ACHN (cell line): ENCODE measurements at places on chromosomes 6 and 20.

GRCh38 chr20:10225439-10226060 is 6.9 kb downstream of the SNAP25 start:
- peak; percentile 33 for DNase-seq

DNA sequence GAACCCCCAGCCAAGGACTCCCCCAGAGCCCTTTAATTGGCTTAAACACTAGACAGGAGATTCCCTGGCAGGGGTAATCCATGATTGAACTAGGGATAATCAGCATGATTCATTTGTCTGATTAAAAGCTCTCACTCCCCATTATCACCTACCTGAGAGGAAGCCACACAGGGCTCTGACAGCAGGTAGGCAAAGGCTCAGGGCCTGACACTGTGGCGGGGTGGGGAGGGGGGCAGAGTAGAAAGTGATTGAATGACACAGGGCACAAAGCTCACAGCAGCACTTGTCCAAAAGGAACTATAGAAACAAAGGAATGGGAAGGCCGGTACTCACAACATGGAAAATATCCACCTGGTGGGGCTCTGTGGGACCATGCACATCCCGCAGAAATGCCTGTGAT is 231.6 kb downstream of the MAFB start:
- no peak for DNase-seq

DNA sequence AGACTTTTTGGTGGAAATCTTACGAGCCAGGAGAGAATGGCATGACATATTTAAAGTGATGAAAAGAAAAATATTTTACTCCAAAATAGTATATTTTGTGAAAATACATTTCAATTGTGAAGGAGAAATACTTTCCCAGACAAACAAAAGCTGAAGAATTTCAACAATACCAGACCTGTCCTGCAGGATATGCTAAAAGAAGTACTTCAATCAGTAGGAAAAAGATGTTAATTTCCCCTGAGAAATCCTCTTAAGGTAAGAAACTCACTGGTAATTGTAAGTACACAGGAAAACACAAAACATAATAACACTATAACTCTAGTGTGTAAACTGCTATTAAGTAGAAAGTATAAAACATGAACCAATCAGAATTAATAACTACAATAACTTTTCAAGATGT is 341.8 kb upstream of the GJE1 start:
- no peak for DNase-seq

GRCh38 chr6:170316071-170316470 is 9.5 kb downstream of the FAM120B start:
- no peak for DNase-seq

DNA sequence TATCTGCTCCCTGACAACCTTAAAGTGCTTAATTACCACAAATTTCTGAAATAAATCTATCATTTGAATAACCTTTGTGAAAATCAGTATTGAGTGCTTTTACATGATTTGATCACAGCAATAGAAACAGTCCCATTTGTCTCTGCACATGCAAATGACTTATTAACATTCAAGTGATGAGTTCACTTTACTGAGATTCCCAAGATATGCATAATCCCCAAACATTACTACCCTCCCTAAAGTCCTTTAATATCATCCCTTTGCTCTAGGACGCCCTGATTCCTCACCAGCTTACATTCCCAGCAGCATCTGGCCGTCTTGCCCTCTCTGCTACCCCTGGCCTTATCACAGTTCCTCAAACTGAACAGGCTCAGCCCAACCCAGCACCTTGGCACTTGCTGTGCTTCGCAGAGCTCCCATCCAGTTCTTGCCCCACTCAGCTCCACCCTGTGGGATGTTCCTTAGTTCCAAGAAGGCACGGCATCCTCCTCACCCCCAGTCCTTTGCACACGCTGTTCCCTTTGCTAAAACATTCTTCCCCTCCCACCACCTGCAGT is 347.5 kb downstream of the PREX1 start:
- DNase-seq = no peak

DNA sequence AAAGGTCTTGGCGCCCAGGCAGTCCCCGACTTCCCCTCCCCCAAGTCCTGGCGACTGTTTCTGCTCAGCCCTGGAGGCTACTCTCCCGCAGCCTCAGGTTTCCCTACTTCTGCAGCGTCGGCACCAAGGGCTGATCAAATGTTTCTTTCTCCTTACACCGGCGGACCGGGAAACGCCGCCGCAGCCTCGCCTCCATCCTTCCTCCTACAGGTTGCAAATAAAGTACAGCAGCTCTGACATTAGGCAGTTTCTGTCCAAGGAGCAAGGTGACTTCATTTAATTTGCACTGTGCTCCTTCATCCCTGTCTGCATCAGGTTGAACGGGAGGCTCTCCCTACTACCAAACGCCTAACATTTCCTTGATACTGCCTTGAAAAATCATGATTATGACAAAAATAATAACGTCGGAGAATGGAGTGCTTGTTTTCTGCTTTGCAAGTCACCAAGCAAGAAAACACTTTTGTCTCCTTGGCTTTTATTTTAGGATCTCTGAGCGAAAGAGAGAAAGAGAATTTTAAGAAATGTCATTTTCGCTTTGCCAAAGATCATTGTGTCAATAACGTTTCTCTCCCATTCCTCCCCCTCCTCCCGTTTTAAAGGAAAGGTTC is 1.0 kb downstream of the CLIC5 start:
- DNase-seq = no peak

DNA sequence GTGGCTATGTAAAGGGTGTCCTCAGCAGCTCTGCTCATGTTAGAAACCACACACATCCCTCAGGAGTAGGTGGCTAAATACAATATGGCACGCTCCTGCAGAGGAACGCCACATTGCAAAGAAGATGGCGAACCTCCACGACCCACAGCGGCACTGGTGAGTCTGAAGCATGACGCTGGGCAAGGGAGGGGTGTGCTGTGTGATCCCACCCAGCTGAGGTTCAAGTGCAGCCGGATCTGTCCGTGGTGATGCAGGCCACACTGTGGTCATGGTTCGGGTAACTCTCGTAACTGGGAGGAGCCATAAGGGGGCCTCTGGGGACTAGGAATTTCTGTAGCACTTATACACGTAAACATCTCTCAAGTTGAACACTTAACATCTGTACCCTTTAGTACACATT is 23.4 kb upstream of the APMAP start:
- DNase-seq = no peak

DNA sequence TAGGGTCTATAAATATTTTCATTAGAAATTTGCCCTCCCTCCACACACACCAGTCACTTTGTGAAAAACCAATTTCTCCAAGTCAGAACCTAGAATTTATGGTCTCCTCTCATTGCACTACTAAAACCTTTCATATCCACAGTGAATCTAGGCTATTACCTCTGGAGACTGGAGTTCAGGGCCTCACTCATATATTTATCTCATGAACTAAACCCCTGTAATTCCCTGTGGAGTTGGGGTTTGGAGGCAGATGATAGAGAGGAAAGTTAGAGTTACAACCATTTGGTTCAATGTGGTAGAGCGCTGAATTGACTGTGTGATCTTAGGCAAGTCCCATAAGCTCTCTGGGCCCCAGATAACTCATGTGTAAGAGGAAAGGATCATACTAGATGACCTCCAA is 18.2 kb upstream of the CEP85L start:
- no peak for DNase-seq

GRCh38 chr6:25278914-25279747 is at the start of gene CARMIL1:
TSS of gene CARMIL1 (plus strand) at chr6:25279374. CDS start at chr6:25279796, 422 bp downstream.
- DNase-seq = peak; percentile 83

DNA sequence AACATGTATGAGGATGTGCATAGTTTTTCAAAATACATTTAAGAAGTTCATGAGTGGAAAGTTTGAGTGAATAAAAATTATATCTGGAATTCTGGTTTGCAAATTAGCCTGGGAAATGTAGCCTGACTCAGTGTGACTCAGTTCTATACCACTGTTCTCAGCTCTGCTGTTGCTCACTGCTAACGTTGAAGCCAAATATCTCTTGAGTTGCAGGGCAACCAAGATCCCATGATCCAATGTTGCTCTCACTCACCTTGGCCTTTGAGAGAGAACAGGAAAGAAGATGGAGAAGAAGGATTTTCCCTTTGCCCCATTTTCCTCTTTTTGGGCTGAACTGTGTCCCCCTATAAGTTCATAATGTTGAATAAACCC is 28.9 kb downstream of the PSMB9 start:
- no peak for DNase-seq

DNA sequence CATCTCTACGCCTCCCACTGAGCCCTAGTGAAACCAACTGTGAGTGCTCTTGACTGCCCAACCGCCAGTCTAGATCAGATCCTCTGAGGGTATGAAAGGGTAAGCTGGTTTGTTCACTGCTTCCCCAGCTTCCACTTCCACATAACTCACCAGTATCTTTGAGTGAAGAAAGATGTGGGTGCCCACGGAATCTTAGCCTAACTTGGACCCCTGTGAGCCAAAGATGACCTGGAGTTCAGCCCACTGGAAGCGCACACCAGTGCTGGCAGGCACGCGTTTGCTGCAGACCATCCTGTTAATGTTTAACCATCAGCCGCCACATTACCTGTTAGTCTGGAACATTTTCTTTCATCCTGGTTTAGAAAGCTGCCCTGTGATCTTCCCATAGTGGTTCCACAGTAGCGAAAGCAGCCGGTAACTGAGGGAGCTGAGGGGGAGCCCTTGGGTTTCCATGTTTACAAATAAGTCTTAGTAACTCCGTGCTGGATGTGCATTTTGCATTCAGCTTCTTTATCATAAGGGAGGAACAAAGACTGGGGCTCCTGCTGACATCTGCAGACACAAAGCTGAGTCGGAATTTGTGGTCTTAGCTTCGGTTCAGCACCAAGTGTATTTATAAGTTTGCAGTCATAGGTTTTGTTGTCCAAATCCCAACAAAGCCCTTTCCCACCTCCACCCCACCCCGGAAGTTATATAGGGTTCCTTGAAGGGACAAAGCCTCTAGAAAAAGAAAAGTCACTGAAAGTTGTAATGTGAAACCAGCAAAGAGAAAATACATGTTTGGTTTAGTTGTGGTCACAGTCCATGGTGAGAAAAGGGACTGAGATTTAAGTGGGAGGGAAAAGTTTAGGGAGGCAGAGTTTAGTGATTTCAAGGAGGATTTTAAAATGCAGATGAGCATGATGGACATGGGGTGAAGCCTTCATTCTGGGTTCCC is 71.0 kb downstream of the SSR1 start:
- peak; percentile 44 for DNase-seq

DNA sequence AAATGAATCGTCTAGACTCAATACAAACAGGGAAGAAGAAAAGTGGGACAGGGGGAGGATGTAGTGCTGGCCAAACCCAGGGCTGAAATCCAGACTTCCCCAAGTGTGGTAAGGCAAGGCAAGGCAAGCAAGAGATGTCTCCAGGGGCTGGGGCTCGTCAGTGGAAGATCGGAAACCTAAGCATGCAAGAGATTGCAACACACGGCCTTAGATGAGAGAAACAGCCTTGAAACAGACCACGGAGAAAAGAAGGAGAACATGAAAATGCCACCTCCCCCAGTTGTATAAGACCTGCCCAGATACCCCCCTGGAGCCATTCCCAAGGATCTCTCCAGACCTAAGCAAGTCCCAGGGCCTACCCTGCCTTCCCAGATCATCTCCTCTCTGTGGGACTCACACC is 20.0 kb downstream of the VEGFA start:
- no peak for DNase-seq

DNA sequence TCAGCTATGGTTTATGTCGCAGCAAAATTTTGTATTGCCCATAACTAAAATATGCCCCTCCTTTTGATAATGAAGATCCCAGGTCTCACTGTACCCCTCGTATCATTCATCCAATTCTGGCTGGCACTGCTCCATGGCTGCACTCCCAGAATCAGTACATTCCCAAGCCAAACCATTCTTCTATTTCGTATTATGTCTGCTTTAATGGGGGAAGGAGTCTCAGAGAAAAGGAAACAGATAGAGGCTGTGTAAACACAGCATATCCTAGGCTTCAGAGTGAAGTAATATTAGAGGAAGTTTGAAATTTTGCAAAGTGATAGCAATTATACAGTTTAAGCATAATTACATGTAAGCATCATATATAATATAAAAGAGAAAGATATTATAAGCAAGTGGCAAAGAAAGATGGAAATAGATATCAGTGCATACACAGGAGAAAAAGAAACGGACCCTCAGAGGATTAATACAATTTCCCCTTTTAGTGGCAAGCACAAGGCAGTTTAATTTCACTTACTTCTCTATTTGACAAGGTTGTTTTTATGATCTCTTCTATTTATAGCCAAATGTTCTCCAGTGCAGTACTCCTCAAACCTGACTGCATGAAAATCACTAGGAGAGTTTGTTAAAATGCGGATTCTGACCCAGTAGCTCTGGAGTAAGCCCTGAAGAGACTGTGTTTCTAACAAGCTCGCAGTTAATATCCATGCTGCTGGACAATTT is 56.5 kb upstream of the TENT5A start:
- no peak for DNase-seq

GRCh38 chr6:1624851-1625781 is 15.4 kb downstream of the FOXC1 start:
- DNase-seq = peak; percentile 47

GRCh38 chr20:33063271-33063670 is 9.6 kb downstream of the BPIFB3 start:
- DNase-seq = no peak

DNA sequence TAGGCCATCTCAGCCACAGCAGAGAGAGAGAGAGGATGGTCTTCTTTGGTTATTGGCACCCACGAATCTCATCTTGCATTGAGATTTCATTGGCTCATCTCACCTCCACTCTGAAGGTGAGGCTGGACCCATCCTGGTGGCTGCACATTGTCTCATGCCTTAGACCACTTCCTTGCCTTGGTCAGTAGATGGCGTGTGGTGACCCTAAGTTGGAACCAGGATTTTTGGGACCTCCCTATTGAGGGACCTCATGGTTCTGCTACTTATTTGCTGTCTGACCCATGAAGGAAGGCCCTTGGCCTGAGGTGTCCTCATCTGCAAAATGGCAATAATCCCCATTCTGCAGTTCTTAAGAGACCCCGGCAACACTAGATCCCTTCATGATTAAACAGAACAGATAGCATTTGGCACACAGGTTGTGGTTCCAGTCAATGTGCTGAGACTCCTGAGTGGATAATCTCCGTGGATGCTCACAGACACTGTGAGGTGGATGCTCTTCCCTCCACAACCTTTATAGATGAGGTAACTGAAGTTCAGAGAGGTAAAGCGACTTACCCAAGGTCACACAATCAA is 21.5 kb upstream of the AAR2 start:
- peak; percentile 13 for DNase-seq

DNA sequence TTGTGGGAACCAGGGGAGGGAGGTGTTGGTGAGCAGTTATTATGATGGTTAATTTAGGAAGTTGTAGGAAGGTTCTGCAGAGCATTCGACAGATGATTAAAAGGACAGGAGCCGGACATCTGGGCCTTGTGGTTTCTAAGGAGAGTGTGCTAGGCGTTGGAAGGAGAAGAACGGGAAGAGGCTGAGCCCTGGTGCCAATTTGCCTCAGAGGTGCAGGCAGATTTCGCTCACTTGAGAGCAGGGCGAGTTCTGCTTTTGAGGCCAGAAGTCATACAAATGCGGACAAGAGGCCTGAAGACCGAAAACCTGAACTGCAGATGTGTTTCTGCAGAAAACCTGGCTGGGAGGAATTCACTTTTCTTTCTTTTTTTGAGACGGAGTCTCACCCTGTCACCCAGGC is 30.5 kb upstream of the RPS6KA2 start:
- DNase-seq = no peak

GRCh38 chr6:131103296-131103695 is 32.0 kb upstream of the AKAP7 start:
- peak; percentile 4 for DNase-seq

- no peak for DNase-seq
Observed at GRCh38 chr6:139760128-139760527, 385.7 kb upstream of the CITED2 start.

GRCh38 chr20:62191781-62192559 is 9.1 kb downstream of the MTG2 start:
- DNase-seq = no peak
